ENCODE measurements at places on chromosomes 2 and 18.

DNA sequence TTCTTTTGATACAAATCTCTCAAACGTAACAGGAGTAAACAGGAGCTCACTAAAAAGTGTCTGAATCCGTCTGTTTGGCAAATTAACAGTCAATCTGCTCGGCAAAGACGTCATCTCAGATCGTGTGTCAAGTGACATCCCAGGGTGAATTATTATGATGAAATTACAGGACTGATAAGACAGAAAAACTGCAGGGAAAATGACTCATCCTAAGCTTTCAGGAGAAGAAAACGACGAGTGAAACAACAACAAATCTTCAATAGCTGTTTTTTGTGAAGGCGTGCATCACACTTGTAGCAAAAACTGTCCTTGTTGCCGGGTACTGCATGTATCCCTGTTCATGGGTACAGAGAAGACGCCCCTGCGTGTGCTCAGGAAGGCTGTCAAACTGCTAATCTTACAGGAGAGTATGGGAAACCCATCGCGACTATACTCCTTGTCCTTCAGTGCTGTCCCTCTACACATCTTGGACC lies 24.9 kb downstream of the EPB41L3 start:
- DNase-seq, result no peak

DNA sequence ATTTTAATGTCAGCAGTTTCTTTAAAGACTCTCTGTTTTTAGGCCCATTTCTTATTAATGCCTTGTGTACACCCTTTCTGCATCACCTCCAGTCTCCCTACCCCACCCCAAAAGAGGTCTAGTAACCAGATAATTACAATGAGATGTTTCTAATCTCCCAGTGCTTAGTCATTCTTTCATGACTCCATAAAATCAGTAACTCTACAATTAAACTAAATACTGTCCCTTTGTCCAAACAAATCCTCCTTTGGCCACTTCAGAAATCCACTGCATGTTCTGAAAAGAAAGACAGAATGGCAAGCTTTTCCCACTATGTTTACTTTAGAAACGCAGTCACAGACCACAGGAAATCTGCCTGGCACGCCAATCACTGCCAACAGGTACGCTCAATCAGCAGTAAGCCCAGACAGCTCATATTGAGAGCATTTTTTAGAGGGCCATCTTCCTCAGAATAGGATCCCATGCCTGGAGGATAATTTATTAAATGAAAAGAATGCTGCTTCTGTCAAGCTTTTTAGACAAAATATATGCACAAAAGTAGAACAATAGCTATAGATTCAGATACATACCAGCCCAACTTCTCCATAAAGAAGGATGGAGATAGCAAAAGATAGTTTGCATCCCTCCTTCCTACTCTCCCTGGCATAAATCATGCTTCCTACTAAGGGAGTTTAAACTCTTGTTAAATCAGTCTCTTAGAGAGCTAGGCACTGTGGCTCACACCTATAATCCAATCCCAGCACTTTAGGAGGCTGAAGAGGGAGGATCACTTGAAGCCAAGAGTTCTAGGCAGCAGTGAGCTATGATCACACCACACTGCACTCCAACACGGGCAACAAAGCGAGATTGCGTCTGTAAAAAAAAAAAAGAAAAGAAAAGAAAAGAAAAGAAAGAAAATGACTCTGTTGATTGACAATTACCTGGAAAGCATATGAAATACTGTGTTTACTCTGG lies 14.6 kb downstream of the CLASP1 start:
- peak; percentile 64 for DNase-seq

- no peak for DNase-seq
Measured at GRCh38 chr18:36094431-36094830, 27.1 kb upstream of the RPRD1A start.

DNA sequence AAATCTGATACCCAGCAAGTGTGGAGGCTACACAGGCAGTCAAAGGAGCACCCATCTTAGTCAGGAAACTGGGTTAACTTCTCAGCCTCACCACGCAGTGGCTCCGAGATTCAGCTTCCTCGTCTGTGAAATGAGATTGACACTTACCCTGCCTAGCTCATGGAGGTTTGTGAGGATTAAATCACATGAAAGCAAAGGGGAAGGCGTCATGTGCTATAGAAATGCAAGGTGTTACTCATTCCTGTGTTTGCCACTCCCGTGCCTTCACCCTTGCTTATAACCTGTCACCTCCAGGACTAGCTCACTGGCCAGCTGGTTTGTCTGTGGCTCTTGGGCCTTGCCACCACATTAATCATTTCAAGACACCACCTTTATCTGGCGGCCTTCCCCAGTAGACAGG lies 118.9 kb upstream of the FOSL2 start:
- DNase-seq, result no peak

DNA sequence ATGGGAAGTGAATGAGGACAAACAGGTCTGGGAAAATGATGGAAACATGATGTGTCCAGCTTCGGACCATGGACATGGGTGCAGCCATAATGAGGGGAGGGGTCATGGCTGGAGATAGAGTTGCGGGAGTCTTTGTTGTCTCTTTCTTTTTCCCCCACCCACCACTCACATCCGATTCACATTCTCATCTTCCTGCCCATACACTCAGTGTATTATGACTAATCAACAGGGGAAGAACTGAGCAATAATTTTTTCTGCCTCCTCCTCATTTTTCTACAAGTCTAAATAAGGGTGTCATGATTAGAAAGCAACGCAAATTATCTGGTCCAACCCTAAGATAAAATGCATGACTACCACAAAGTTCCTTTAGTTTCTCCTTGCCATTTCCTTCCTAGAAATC lies 5.7 kb upstream of the SERPINB2 start:
- DNase-seq, result no peak

- DNase-seq, result no peak
Measured at GRCh38 chr2:160252278-160252887, 52.3 kb upstream of the ITGB6 start.

DNA sequence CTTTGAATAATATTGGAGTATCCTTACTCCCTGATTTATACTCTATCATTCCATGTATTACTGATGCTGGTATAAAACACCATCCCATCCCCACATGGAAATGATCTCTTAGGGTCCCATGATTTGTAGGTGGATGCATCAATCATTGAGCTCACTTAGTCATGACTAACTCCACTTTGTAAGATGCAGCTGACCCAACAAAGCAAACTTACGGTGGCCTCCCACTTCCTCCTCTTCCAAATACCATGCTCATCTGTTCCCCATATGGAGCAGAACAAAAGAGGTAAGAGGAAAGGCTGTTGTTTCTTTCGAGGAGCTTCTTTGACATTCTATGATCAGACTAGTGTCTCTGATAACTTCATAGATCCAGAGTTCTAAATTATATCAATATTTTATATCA lies 640.2 kb upstream of the SLC39A10 start:
- no peak for DNase-seq

- no peak for DNase-seq
Measured at GRCh38 chr2:216183462-216183861, 74.3 kb downstream of the XRCC5 start.

- DNase-seq, result no peak
Measured at GRCh38 chr2:175312137-175312536, 130.6 kb upstream of the ATP5MC3 start.

DNA sequence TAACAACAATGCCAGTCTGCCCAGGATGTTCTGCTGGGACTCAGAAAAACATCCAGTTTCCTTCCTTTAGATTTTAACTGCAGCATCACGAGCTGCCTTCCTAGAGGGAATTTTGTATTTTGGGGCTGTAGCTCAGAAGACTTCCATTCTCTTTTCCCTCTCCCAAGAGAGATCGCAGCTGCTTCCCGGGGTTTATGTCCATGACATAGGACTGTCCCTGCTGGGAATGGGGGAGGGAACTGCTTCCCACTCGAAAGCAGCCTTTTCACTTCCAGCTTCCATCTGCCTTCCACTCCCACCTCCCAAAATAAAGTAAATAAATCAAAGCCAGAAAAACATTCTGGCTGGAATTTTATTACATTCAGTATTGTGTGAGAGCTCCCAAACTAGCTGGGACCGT lies 52.4 kb downstream of the LIMS1 start:
- no peak for DNase-seq

- peak; percentile 42 for DNase-seq
Measured at GRCh38 chr18:32469190-32469651, 1.5 kb downstream of the GAREM1 start.

- DNase-seq, result no peak
Measured at GRCh38 chr18:24177499-24178133, 38.8 kb downstream of the CABYR start.

DNA sequence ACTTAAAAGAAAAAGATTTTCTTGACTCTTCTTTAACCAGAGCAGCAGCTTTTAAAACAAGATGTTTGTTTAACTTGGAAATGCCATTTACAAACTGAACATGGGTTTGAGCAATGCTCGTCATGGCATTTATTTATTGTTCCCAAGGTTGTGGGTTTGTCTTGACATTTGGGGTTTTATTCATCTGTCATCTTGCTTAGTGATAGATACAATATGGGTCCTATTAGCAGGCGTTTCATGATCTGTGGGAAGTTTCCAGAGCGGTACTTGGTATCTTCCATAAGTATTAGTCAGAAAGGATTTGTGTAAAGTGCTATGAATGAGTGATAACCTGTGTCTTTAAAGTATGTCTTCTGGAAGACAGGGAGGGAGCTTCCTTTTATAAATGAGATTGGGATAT lies 29.9 kb upstream of the MGAT5 start:
- DNase-seq, result no peak

DNA sequence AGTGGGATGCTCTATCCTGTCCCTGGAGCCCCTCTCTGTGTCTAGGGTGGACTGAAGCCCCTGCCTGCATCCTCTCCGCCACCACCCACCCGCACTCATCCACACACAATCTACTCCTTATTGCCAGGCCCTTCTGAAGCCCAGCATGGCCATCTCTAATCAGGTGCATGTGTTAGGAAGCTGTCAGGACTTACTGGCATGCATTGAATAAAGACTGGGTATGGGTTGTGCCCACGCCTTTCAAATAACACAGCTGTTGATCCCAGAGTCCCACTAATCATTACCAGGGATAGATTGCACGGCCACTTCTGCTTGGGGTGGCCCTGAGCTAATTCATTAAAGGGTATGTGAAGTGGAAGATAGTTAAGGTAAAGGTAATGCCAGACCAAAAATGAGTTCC lies 88.4 kb downstream of the CABLES1 start:
- DNase-seq, result no peak

DNA sequence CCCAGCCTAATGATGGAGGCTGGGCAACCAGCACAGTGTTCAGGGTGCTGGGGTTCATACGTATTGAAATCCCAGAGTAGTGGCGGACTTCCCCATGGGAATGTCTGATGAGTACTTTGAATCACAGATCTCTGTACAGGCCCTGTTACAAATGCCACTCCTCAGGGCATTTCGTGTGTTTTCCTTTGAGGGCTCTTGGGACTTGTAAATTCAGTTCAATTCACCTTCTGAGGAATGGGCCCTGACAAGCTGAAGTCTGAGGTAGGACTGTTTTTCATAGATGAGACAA lies 288 bp upstream of the RDH14 start:
- no peak for DNase-seq

DNA sequence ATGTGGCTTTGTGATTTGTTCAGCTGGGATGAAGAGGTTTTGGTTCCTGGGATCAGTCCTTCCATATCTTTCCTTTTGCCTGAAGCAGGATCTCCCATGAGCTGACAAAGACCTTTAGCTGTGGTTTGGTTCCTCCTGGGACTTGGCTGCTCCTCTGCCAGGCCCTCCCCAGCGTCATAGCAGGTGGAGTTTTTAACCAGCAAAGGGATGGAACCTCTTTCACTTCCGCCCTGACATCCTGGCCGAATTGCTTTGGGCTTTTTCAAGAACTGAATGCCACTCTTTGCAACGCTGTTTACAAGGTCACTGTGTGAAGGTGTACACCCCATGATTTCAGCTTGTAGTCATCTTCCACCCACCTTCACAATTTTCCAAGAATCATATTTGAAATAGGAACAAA lies 390 bp downstream of the PCARE start:
- no peak for DNase-seq

- DNase-seq, result no peak
Measured at GRCh38 chr2:129191530-129191929, 787.9 kb upstream of the RAB6C start.

- DNase-seq, result no peak
Measured at GRCh38 chr2:170598067-170598395, 117.1 kb upstream of the SP5 start.

GRCh38 chr2:151649966-151650365 lies 84.3 kb downstream of the NEB start:
- no peak for DNase-seq

GRCh38 chr2:4908461-4908860 lies 783.7 kb upstream of the SOX11 start:
- no peak for DNase-seq

DNA sequence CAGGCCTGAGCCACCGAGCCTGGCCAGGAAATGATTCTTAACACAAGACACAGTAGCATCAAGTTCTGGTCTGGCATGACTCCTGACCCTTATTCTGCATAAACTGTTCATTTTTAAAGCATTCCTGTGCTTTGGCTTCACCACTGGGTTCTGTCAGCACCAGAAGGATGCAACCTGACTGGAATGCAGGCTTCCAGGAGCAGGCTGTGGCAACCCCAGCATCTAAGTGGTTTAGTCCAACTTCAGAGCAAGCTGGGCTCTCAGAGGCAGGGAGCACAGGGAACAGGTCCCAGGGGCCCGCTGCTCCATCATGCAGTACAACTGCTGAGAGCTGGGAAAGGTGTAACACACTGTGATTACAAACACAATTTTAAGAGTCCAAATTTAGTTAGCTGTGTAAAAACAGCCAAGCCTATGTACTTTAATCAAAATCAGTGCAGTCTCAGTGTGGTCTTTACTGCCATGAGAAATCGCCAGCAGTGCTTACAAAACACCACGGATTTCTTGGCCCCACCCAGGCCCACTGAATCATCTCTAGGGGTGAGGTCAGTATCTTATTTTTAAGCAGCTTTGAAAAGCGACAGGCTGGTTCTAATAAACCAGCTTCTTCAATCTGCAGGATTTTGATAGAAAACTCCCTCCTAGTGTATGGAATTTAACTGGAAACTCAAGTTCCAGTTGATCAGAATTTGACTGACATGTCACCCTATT lies 44.4 kb upstream of the TMEM182 start:
- DNase-seq, result peak; percentile 16

GRCh38 chr18:10244341-10244740 lies 210.1 kb upstream of the APCDD1 start:
- DNase-seq, result no peak

DNA sequence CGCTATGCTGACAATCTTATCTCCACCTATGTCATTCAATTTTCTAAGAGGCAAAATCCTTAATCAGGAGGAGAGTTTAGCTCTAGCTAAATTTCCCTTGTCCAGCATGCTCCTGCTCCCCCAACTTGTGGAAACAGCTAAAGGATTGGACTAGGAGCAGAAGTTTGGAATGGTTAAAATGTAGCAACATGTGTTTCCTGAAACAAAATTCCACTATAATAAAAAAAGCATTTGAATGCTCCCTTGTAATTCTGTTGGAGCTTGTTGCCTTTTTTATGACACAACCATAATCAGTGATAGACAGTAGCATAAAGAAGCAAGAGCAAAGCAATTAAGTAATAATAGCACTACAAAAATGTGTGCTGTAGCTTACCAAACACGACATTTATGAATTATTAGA lies 6.9 kb downstream of the ACTR3 start:
- peak; percentile 13 for DNase-seq
